Transverse colon (tissue), 4 donors: ENCODE measurements at places on chromosomes 1 and 21. TPM values are rescaled to one million over a fixed set of nuclear protein-coding genes. Genes with fewer than 3 reads are reported as not detected.

DNA sequence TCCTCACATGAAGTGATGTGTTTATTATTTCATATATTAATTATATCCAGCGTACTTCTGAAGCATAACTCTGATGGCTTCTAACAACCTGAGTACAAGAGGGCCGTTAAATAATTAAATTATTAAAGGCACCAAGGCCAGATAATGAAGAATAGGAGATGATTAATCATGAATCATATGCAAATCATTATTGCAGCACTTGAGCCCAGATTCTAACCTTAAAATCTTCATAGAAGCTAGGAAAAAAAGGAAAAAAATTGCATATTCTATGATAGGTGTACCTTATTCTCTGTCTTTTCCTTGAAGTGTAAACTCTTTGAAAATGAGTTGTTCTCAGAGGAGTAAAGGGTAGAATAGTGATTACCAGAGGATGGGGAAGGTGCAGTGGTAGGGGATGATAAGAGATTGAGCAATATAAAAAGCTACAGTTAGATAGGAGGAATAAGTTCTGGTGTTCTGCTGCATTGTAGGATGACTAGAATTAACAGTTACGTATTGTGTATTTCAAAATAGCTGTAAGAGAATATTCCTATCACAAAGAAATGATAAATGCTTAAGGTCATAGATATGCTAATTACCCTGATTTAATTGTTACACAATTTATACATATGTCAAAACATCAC is 51.1 kb downstream of the SWT1 start:
- no peak for DNase-seq
- H3K27me3 ChIP-seq, result no peaks in the 10 kb centered on the region
- H3K4me3 ChIP-seq, result no peak overlapping the region
- no peak overlapping the region for H3K27ac ChIP-seq

The MEX3A gene
- not detected for total RNA-seq

The SAMD11 gene
- 3.0 TPM for total RNA-seq

The DSCAM gene
- not detected for total RNA-seq

DNA sequence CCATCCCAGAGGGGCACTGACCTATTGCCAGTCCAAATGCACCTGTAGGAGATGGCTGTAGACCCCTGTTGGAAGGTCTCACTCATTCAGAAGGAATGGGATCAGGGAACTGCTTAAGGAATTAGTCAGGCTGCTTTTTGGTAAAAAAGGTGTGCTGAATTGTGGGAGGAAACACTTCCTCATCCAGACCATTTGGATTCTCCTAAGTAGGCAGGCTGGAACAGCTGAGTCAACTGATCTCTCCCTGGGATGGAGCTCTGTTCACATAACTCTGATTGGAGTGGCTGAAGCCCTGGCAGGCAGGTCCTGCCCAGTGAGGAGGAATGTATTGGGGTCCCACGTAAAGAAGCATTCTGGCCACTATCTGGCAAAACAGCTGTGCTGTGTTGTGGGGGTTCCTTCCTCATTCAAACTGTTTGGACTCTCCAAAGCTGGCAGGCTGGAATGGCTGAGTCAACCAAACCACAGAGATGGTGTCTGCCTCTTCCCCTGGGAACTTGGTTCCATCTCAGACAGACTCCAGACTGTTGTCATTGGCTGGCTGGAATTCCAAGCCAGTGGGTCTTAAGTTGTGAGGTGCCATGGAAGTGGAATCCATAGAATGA is 70.7 kb upstream of the PDC start:
- DNase-seq, result no peak
- no peak overlapping the region for H3K27ac ChIP-seq
- H3K36me3 ChIP-seq, result no peaks in the 10 kb centered on the region
- H3K4me3 ChIP-seq, result no peak overlapping the region
- H3K27me3 ChIP-seq, result no peaks in the 10 kb centered on the region
